ENCODE measurements at places on chromosomes 6 and 20. TPM values are rescaled to one million over a fixed set of nuclear protein-coding genes. Genes with fewer than 3 reads are reported as not detected.

The ATP6V1G2 gene
- total RNA-seq = 0.17 TPM

The SNRPB2 gene
- 53.3 TPM for total RNA-seq

The CALHM4 gene
- 0.11 TPM for total RNA-seq

The ABCF1 gene
- 40.5 TPM for total RNA-seq

The GPLD1 gene
- 0.43 TPM for total RNA-seq

The SLC2A10 gene
- total RNA-seq = 7.6 TPM

The FGD2 gene
- not detected for total RNA-seq

The SLCO4A1 gene
- 0.11 TPM for total RNA-seq

The SLC16A10 gene
- total RNA-seq = 0.11 TPM

The CLPSL2 gene
- not detected for total RNA-seq

The BAK1 gene
- total RNA-seq = 21.1 TPM

The HLA-DOA gene
- total RNA-seq = not detected

The KIFC1 gene
- 3.1 TPM for total RNA-seq

The STMN3 gene
- 0.76 TPM for total RNA-seq

The NKAPL gene
- 0.26 TPM for total RNA-seq

The MUC22 gene
- total RNA-seq = not detected

The TNFRSF21 gene
- 65.1 TPM for total RNA-seq

The ZBTB9 gene
- 4.6 TPM for total RNA-seq

The RPL10A gene
- 1,818 TPM for total RNA-seq

The PPP1R14C gene
- total RNA-seq = not detected

The UTRN gene
- total RNA-seq = 831 TPM

The ZC2HC1B gene
- not detected for total RNA-seq

The APCDD1L gene
- total RNA-seq = not detected

The WFDC10B gene
- total RNA-seq = not detected

The BNIP5 gene
- total RNA-seq = not detected

The NKX2-4 gene
- total RNA-seq = not detected

The ESR1 gene
- not detected for total RNA-seq

The ELOVL2 gene
- total RNA-seq = not detected

The RIMS4 gene
- not detected for total RNA-seq

The KIF13A gene
- 26.2 TPM for total RNA-seq

The CDC5L gene
- total RNA-seq = 22.1 TPM

The TPBG gene
- 2.0 TPM for total RNA-seq
